ENCODE measurements at places on chromosomes 12 and 14.

GRCh38 chr14:69999261-69999674 is 120.1 kb downstream of the SMOC1 start:
- peak; percentile 99 for DNase-seq

DNA sequence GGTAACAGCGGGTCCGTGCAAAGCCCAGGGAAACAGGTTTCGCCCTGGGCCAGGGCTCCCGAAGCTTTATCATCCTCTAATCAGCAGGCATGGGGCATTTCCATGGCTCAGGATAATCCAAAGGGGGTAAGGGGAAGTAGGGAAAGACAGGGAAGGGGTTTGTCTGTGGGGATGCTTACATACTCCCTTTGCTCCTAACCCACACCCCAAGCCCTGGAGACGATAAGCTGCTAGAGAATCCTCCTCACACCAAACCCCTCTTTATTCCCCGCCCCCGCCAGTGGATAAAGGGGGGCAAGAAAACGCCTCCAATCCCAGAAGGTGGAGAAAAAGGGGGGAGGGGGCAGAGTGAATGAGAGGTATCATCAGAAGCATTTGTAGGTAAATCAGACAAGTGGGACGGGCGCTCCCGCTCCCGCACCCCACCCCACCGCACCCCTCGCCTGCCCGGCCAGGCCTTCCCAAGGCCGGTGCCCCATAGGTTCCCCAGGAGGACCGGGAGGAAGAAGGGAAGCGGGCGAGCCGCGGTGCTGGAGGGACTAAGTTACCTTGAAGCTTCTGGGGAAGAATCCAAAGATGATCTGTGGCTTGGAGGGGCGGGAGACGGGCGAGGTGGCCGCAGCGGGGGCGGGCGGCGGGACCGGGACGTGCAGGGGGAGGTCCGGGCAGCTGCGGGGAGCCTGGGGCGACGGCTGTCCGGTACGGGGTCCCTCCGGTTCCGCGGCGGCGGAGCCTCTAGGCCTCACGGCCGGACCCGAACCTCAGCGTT is 762 bp downstream of the PPP2R5E start:
- no peak for DNase-seq

GRCh38 chr14:26594148-26594547 is 3.7 kb downstream of the NOVA1 start:
- no peak for DNase-seq

DNA sequence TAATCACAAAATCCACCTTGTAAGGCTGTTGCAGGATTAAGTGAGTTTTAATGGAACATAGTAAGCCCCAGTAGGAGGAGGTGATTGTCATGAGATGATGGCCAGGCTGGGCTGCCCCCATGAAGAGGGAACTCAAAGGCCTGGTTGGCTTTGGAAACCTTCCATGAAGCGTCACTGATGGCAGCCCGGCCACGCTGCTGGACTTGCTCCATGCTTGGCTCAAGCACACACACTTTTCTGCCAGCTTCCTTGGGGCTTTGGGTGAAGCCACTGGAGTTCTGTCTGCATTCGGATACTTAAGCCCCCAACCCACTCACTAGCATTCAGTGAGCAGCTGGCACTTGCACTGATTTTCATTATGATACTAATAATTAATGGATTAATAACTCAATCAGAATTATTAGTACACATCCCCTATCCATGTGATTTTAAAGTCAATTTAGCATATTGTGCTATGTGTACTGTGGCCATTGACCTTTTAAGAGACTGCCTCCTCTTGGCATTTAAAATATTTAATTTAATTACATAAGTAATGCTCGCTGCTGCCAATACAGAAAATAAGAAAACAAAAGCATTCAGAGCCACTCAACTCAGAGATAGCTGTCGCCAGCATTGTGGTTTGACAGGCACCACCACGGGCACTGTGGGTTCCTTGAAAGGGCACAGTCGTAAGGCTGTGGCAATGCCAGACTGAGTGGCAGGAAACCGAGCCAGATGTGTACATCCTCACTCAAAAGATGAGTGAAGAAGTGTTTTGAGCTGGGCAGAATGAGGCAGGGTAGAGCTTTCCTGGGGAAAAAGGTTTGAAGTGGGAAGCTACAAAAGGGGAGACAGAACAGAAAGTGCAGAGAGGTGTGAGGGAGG is 15.9 kb downstream of the KRT85 start:
- no peak for DNase-seq

GRCh38 chr14:59871166-59871495 is 555 bp upstream of the RTN1 start:
- no peak for DNase-seq

DNA sequence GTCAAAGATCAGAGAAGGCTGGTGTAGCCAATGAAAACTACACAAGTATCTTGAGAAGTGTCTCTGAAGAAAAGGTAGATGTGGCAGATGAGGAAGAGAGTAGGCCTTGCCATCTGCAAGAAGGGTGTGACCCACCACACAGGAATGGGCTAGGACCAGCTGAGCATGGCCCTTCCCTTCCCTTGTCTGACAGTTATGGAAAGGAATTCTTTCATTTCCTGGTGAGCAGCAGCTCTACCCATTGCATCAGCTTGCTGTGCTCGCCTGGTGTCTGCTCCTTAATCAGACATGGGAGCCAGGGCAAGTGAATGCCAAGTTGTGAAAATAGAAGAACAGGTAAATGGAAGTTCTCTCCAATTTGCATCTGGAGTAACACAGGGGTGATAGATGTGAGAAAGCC is 145.2 kb upstream of the KRR1 start:
- DNase-seq: peak; percentile 88

- DNase-seq: no peak
Measured at GRCh38 chr12:46209914-46210872, 58.6 kb downstream of the SLC38A1 start.

- DNase-seq: peak; percentile 26
Measured at GRCh38 chr12:356276-356988, 32.7 kb downstream of the KDM5A start.

- DNase-seq: peak; percentile 75
Measured at GRCh38 chr12:91326058-91327027, 143.7 kb upstream of the DCN start.

DNA sequence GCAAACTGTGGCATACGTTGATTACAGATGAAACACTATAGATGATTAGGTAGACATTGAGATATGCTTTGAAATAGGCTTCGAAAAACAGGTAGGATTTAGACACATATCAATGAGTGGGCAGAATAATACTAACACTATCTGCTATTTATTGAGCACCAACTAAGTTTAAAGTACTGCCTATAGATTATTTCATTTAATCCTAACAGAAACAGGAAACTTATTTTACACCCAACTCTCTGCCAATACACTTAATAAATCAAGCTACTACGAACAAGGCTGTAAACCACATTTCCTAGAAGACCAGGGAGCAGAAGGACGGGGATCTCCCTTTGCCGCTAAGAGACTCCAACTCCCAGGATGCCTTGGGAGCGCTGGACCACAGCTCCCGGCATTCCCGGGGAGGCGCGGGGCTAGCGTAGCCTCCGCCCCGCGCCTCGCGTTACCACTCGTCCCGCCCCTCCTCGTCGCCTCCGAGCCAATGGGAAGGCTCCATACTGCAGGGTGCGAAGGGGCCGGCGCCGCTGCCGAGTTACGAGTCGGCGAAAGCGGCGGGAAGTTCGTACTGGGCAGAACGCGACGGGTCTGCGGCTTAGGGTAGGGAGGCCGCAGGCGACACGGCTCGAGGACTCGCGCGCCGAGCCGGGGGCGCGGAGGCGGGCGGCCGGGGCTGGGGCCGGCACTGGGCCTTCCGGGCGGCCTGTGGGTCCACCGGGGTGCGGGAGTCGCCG is at the start of gene VRK1:
TSS of gene VRK1 (plus strand) at position 532 of the 731 bp plus-strand sequence. CDS start 36,090 bp downstream, outside the sequence.
- DNase-seq: peak; percentile 98

- no peak for DNase-seq
Measured at GRCh38 chr14:72663076-72663487, 230.8 kb downstream of the DPF3 start.

DNA sequence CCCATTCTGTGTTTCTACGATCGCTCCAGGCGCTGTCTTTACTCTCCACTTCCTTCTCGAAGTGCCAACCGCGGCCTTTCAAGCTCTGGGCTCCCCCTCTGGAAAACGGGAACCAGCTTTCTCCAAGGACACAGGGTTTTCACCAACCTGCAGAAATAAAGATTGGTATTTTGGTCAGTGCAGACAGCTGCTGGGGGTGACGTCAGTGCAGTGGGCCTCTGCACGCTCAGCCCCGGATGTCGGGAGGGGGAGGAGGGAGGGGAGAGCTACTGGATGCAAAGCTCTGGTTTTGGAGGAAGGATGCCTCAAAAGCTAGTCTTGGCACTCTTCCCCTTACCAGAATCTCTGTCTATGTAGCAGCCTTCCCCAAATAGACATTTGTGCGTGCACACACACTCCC is 19.9 kb downstream of the HRK start:
- peak; percentile 48 for DNase-seq

- DNase-seq: no peak
Measured at GRCh38 chr14:33480071-33480886, 470.6 kb downstream of the EGLN3 start.

GRCh38 chr14:29783556-29783955 is 144.1 kb downstream of the PRKD1 start:
- DNase-seq: no peak

GRCh38 chr14:101758913-101759593 is 2.5 kb upstream of the PPP2R5C start:
- no peak for DNase-seq

Data from astrocyte of the spinal cord (primary cell).